ENCODE measurements at places on chromosomes 16 and 17.

- DNase-seq = no peak
These were observed 31.2 kb downstream of the VAC14 start for GRCh38 chr16:70769761-70770160.

DNA sequence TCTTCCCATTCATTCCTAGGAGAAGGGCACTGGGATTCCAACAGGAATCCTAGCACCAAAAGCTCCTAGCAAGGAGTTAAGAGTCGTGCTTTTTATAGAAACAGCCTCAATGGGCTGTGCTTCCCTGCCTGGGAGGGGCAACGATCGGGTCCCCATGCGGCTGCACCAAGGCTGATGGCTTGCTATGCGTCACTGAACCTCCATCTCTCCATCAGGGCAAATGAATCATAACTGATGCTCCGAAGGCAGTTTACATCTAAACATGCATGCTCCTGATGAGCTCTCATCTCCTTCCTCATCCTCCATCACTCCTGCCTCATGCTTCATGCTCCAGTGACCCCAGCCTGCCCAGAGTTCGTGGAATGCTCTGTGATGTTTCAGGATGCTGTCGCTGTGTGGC is 270.5 kb downstream of the FOXL1 start:
- DNase-seq = no peak

- no peak for DNase-seq
These were observed 16.2 kb upstream of the CD300E start for GRCh38 chr17:74639704-74640151.

GRCh38 chr17:73717690-73718089 is 73.4 kb upstream of the SDK2 start:
- DNase-seq = no peak

- DNase-seq = no peak
These were observed 3.8 kb downstream of the EVPLL start for GRCh38 chr17:18381158-18381952.

- no peak for DNase-seq
These were observed 36.6 kb downstream of the TANC2 start for GRCh38 chr17:63002625-63003024.

DNA sequence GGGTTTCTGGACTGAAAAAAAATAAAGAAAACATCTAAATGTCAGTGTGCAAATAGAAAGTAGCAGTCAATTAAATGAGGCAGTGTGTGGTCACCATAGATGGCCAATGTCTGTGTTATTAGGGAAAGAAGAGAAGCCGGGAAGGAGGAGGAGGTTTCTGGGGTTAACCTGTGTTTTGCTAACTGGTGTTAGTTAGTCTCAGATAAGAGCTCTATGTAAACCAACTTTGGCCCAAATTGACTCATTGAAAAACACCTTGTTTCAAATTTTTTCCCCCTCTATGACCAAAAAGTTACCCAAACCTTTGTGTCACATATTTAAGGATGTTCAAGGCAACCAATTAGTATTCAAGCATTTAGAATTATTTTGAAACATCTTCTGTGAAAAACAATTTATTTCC is 530.9 kb downstream of the MAF start:
- no peak for DNase-seq

DNA sequence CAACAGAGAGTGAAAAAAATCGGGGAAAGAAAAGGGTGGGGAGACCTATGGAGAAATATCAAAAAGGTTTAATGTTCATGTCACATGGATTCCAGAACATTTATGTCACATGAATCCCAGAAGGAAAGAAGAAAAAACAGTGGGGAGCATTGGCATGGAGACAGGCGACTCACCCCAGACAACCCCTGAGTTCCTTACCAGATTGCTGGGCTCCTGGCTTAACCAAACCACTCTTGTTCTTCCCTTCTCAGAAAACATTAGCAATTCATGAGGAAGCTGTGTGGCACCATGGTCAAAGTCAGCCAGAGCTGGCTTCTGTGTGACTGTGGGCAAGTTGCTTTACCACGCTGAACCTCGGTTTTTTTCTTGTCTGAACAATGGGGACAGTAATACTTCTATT is 49.6 kb upstream of the CLEC19A start:
- DNase-seq = no peak

- no peak for DNase-seq
These were observed 10.3 kb downstream of the MYH11 start for GRCh38 chr16:15846510-15846909.

DNA sequence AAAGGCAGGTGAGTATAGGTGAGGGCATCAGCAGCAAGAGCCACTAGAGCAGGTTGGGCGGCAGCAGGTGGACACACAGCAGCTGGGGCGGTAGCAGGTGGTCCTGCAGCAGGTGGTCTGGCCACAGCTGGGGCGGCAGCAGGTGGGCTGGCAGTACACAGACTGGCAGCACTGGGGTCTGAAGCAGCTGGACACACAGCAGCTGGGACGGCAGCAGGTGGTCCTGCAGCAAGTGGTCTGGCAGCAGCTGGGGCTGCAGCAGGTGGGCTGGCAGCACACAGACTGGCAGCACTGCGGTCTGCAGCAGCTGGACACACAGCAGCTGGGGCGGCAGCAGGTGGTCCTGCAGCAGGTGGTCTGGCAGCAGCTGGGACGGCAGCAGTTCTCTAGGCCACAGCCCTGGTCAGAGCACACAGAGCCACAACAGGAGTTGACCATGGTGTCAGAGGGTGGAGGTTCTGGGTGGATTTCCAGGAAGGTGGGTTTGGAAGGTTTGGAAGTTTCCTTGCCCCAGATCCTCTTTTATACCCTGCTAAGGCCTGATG is at the start of gene KRTAP4-2:
TSS of gene KRTAP4-2 (minus strand) at position 495 of the 545 bp plus-strand sequence. CDS start at position 438, 57 bp downstream.
- DNase-seq = no peak

- no peak for DNase-seq
These were observed 13.3 kb downstream of the WIPI1 start for GRCh38 chr17:68443972-68444464.

GRCh38 chr16:84574191-84574590 is 43.7 kb downstream of the COTL1 start:
- DNase-seq = no peak

DNA sequence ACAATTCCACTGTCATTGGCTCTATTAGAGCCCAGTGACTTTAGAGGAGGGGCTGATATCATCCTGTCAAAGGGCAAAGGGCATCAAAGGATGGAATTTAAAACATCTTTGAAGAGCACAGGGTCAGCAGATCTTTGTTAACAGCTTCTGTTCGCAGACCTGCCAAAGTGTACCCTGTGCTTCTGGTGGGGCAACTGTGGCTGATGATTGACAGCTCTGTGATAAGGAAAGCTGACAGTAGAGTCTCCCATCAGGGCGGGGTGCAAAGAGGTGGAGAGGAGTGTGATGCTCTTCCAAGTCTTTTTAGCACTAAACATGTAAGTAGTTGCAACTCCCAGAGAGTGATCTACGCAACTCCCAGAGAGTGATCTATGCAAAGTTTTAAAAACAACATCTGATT is 742.1 kb upstream of the SOX9 start:
- DNase-seq = no peak

DNA sequence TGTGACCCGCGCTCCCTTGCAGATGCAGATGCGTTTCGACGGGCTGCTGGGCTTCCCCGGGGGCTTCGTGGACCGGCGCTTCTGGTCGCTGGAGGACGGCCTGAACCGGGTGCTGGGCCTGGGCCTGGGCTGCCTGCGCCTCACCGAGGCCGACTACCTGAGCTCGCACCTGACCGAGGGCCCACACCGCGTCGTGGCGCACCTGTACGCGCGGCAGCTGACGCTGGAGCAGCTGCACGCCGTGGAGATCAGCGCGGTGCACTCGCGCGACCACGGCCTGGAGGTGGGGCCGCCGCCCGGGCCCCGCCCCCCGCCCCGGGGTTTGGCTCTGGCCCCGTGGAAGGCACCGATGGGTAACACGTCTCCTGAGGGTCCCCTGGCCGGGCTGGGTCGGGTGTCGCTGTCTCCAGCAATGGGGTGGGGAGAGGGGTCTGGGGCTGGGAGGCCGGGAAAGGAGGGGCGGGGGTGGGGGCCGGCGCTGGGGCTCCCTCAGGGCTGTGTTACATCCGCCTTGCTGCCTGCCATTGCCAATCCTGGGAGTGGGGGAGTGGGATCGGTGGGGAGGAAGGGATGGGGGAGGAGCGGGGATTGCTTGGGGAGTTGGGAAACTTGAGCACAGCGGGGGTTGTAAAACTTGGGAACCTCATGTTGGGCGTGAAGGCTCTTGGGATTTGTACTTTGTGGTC is 737 bp downstream of the NUDT16L1 start:
- DNase-seq = no peak

DNA sequence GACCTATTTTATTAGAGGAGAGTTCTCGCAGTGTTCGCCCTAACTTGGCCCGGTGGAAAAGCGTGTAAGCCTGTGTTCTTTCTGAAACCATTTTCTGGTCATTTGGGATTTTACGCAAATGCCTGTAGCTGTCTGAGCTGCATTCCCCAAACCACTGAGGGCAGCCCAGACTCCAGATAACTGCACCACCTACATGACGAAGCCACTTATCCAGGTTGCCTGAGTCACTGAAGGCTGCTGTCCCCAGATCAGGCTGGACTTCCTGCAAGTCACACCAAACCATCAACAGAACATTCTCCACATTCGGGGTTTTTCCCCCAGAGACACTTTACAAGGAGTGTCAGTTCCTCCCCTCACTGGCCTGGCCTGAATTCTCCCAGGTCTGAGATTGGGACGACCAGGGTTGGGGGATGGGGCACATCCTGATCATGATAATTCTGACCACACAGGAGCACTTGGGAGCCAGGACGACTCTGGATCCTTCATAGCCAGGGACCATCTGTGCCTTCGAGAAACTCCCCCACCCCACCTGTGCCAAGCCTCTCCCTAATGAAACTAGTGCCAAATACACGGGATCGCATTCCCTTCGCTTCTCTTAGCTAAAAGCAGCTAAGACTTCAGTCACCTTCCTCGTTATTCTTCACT is 2.3 kb downstream of the RPRML start:
- no peak for DNase-seq

GRCh38 chr16:14501331-14502255 is 128.5 kb downstream of the PARN start:
- peak; percentile 39 for DNase-seq

DNA sequence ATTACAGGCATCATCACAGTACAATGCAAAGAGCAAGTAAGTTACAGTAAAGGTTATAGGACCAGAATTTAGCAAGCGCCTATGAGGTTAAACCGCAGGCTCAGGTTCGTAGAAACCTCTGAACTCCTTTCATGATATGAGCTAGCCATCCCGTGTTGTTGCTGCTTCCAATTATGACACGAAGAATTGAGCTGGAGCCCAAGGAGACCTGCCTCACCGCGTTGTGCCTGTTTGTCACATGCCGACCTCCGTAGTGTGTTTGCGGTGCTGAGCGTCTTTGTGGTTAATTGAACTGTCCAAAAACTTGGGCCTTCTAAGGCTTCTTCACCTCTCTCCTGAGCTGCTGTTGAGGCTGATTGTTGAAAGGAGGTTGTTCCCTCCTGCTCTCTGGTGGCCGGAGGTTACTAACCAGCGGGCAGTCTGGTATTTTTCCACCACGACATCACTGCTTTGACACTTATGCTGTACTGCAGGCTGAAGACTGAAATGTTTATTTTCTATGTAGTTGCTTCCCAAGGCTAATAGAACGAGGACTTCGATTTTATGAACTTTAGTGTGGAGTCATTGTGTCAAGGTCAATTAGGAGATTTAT is 67.5 kb downstream of the SEC14L1 start:
- peak; percentile 14 for DNase-seq

DNA sequence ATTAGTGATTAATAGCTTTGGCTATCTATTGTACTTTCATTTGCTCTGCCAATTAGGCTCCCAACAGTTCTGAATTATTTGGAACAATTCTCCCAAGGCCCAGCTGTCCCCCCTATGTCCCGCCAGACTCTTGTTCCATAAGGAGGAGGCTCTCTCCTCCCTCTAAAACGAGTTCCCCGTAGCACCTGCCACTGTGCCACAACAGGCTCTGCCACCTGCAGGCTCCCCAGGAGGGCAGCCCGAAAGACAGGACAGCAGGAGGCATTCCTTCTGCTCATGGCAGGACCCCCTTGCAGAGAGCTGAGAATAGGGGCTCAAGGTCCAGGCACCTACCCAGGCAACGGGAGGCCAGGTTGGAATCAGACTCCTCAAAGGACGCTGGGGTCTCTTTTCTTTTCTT is 9.0 kb downstream of the PITPNM3 start:
- DNase-seq = peak; percentile 38

- no peak for DNase-seq
These were observed 42.4 kb upstream of the HOXB13 start for GRCh38 chr17:48770954-48771353.

DNA sequence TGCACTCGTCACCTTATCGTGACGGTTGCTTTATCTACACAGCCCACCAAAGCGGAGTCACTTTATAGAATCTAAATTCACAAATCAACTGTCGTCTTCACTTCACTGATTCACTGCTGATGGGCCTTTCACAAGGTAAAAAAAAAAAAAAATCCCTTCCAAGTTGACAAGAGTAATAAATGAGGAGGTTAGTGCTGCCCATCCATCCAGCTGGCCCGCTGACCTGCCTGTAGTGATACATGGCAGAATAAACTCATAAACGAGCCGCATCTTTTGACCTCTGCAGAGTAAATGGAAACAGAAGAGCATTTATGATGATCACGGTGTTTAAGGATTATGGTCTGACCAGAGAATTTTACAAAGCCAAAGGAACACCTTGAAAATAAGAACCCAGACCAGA is 227.3 kb upstream of the IRX5 start:
- DNase-seq = no peak

DNA sequence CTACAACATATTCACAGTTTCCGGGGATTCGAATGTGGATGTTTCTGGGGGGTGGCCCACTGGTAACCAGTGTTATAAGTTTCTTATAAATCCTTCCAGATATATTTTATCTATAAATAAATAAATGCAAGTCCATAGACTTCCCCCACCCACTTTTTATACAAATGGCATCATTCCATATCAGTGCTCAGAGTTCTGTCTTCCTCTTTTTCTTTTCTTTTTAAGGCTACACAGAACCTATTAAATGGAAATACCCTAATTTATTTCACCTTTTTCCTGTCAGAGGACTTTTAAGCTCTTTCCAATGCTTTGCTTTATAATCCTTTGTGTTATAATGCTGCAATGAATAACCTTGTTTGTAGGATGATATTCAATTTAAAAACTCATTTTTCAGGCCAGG is 3.8 kb downstream of the LGALS9 start:
- DNase-seq = no peak

- DNase-seq = no peak
These were observed 9.8 kb downstream of the ADAMTS18 start for GRCh38 chr16:77424871-77425604.

DNA sequence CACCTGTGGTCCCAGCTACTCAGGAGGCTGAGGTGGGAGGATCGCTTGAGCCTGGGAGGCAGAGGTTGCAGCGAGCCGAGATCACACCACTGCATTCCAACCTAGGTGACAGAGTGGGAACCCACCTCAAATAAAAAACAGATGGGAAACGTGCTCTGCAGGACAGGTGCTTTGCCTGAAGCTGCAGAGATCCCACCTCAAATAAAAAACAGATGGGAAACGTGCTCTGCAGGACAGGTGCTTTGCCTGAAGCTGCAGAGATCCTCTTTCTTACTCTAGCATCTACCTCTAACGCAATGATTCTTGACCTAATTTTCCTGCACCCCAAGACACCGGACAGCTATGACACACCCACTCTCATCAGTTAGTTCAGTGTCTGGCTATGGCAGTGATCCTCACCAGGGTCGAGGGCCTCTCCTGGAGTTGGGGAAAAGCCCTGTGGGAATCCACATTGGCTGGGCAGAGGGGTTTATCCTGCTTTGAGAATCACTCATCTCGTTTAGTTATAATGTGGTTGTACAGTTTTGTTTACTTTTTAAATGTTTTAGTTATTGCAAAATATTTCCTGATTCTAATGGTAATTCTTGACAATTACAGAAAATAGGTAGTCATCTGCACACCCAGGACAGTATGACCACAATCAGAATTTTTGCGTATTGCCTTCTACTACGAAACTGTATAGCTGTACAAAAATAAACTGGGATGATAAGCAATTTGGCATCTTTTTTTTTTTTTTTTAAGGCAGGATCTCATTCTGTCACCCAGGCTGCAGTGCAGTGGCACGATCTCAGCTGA is 11.4 kb downstream of the VPS53 start:
- no peak for DNase-seq

Data from NCI-H1417 (cell line).